Endothelial cell of umbilical vein (primary cell): ENCODE measurements at places on chromosomes 11 and 22.

DNA sequence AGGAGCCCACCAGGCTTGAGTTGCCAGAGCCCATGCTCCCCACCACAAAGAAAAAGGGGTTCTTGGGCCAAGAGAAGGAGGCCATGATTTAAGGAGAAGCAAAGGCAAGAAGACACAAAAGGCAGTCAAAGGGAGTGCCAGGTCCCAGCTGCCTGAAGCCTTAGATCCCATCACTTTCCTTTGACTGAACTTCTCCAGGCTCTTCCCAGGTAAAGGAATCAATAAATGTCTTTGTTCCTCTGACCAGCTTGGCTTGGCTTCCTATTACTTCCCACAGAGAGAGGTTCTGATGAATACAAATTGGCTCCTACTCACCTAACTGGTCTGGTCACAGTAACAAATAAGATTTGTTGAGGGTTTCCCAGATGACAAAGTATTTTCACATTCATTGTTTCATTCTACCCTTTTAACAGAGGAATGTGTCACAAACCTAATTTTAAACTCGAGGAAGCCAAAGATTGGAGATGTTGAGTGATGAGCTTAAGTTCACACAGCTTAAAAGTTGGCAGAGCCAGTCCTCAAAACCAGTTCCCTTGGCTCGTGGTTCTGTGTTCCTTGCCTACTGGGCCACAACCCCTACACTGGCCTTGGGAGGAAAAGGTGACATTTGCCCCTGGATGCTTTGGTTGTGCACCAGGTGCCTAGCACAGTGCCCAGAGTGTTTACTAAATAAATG is 96.4 kb upstream of the SESN3 start:
- no peak for DNase-seq

- DNase-seq = peak; percentile 80
Measured at GRCh38 chr22:27105142-27106025, 448.0 kb downstream of the MIAT start.

GRCh38 chr11:125108469-125108868 is 3.0 kb downstream of the TMEM218 start:
- DNase-seq = no peak

DNA sequence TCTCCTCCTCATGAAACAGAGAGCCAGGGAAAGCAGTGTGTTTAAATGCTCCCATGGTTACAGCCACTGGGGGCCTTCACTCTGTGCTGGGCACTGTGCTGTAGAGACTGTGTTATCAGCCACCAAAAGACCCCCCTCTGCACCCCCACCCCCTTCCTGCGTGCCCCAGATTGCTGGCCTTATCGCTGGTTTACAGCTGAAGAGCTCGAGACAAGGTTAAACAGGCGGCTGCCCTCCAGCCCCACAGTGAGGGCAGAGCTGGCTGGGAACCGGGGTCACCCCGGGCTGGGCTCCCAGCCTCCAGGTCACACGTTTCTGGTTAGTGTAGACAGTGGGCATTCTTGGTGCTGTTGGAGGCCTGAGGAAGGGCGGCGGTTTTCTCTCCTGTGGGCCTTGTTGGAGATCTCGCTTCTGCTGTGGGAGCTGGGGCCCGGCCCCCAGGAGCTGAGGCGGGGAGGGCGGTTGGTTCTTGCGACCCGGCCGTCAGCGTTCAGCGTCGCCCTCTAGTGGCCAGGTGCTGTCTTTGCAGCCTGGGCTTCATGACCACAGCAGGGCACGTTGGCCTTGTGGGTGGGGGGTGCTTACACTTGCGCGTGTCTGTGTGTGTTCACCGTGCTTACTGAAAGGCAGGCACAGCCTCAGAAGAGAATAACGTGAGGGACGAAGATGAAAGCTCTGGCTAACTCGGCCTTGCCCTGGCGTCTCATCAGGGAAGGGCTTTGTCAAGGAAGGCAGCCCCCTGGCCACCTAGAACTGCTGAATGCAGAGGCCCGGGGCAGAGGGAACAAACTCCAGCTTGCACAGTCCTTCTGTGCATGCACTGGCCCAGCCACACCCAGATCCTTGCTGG is 40.8 kb downstream of the TBC1D22A start:
- DNase-seq = peak; percentile 50

DNA sequence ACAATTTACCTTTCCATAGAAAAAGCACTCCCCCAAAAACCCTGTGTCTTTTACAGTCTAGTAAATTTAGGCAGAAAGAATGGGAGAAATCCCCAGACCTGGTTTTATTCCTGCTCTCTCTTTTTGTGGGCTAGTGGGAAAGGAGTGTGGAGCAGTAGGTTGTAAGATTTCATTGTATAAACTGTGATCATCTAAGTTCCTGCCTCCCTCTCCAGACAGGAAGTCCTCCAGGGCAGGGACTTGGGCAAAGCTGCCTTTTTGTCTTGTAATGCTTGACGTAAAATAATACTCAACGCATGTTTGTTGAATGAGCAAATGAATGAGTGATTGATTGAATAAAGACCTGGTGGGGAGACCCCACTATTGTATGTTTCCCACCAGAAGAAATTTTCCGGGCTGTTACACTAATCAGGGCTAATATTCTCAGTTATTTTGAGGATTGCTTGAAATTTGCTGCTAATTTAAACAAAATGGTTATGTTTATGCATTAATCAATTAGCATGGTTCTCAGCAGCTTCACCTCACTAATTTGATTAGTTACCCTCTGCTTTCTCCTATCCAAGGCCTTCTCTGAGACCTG is 36.3 kb downstream of the CSNK2A3 start:
- no peak for DNase-seq

DNA sequence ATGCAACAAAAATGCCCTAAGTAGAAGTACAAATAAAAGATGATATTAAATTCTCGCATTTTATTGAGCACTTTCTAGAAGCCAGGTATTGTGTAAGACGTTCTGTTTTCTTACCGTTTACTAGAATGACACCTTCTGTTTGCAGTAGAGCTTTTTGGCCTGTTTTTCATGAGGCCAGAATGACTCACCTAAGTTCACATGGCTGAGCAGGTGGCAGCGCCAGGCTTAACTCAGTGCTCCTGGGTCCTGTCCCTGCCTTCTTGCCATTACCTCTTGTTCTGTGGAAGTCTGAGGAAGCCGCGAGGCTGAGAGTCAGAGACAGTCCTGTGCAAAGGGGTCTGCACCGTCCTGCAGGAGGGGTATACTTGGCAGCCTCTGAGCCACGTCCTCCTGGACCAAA is 113.8 kb downstream of the ATXN10 start:
- no peak for DNase-seq

- no peak for DNase-seq
Measured at GRCh38 chr11:85472953-85473352, 154.2 kb downstream of the DLG2 start.

DNA sequence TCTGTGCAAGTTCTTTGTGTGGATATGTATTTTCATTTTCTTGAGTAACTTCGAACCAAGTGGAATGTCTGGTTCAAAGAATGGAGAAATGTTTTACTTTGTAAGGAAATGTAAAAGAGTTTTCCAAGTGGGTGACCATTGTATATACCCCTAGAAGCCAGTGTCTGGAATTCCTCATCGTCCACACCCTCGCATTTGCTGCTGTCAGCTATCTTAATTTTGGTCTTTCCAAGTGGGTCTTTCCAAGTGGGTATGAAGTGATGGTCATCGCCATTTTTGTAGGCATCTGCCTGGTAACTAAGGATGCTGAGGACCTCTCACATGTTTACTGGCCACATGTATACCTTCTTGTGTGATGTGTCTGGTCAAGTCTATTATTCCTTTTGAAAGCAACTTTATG is 547.5 kb downstream of the TBC1D22A start:
- no peak for DNase-seq
